ENCODE measurements at places on chromosomes 6 and 20. TPM values are rescaled to one million over a fixed set of nuclear protein-coding genes. Genes with fewer than 3 reads are reported as not detected.

DNA sequence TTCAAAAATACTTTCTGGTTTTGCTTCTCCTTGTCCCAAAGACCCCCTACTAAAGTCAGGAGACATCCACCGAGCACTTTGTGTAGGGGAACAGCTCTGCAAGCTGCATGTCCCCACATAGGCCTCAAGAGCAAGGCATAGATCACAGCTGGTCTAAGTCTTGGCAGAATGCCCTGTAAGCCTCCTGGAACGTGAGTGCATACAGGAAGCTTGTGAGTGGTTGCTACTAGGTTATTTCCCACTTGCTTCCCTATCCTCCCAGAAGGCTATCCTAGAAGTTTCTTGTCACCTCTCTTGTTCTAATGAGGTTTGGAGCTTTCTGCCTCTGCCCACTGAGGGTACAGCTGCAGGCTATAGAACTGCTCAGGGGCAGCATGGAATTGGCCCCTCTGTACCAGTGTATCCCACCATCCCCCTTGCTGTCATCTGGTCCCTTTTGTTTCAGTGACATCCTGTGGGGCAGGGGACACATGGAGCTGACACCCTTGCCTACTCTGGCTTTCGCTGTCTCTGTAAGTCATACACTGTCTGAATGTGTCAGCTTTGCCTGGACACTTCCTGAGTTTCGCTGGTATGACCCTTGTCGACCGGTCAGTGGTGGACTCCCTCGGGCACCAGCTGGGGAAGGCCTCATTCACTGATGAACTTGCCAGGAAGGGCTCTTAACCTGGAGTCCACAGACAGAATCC, 35.6 kb upstream of the KCNK16 start:
- DNase-seq = no peak
- H3K4me3 ChIP-seq = no peak overlapping the region
- H3K4me1 ChIP-seq = peaks cover 16% of the 10 kb centered on the region
- H3K36me3 ChIP-seq = no peaks in the 10 kb centered on the region
- H3K27me3 ChIP-seq = no peaks in the 10 kb centered on the region

DNA sequence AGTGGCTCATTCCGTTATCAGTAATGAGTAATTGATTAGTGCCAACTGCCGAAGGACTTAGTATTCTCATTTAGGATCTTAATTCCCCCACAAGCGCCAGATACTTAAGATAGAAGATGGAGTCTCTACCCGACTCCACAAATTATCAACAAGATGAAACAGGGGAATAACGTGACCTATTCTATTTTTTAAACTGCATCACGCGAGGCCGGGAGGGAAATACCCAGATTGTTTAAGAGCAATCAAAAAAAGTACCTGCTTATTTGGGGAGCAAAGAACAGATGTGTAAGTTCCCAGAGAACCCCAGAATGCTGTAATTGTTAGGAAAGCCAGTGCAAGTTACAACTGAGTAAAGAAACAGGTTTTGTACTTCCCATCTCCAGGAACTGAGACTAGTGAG, 1.1 kb upstream of the MAP3K5 start:
- H3K27ac ChIP-seq = peak overlapping the region; percentile 95
- peaks cover 27% of the 10 kb centered on the region for H3K4me1 ChIP-seq
- no peak for DNase-seq
- peak overlapping the region; percentile 82 for H3K4me3 ChIP-seq

DNA sequence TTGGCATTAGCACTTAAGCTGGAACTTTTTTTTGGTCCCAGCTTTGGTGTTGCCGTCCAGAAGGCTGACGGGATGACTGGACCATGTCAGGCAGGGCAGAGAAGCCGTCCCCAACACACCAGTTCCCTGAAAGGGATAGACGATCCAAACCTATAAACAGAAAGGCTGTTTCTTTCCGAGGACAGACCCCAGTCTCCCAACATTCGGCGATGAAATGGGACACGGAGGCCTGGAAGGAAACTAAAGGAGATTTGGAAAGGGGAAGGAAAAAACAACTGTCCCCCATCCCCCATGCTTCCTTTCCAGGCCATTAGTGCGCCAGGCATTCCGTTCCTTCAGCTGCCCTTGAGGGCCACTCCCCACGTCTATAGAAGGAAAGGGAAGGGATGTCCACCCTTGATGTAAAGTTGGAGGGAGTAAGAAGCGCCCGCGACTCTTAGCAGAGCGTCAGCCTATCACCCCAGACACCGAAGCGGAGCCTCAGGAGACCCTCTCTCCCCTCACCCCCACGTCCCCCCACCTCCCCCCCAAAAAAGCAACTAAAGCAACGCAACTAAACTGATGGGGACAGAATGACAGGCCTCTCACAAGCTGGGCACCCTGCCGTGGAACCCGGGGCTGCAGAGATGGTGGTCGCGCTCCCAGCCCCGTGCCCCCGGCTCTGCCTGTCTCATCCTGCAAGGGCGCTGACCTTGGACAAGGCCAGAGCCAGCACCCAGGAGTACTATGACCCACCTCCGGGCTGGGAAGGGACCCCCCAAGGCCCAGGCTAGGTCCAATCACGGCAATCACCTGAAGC, 638 bp downstream of the BLCAP start:
- peak overlapping the region; percentile 96 for H3K27ac ChIP-seq
- DNase-seq = no peak
- peaks cover 62% of the 10 kb centered on the region for H3K4me1 ChIP-seq
- H3K4me3 ChIP-seq = peak overlapping the region; percentile 90

EDN1 gene
- total RNA-seq = 18.2 TPM

GRCh38 chr6:89660981-89661380, 22.4 kb upstream of the LYRM2 start:
- H3K36me3 ChIP-seq = peaks cover 98% of the 10 kb centered on the region
- no peak overlapping the region for H3K27ac ChIP-seq
- H3K27me3 ChIP-seq = no peaks in the 10 kb centered on the region
- no peak for DNase-seq
- no peaks in the 10 kb centered on the region for H3K4me1 ChIP-seq
- no peak overlapping the region for H3K4me3 ChIP-seq

DNA sequence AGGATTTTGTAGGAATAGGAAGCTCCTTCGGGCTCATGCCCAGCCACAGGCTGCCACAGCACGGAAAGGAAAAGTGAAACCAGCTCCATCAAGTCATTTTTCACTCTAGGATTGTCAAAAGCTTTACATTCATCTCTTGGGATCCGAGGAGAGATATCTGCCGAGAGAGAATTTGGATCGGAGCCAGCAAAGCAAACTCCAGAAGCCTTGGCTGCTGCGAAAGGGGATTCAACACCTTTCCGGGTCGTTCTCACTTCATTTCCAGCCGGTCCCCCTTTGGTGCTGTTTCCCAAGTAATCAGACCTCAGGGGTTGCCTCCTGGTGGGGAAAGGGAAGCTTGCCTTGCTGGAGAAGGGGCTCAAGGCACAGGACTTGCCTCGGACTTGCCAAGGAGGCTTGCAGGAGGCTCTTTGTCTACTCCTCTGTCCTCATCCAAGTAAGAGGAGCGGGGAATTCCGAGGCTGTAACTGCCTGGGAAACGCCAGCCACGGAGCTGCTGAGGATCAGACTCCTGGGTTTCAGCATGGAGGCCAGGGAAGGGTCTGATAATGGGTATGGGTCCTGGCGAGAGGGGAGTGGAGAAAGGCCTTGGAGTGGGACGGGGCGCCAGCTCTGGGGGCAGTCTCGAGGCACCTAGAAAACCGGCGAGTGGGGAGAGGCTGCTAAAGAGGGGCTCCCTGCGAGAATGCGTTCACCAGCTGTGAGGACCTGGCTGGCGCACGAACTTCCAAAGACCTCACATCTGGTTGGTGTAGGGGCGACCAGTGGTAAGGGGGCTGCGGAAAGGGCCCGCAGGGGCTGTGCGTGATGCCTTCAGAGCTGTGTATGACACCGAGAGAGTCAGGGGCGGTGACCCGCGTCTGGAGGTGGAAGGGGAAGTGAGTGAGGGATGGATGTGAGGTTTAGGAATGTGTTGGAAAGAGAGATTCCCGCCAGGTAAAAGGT, 702 bp downstream of the ETV7 start:
- H3K36me3 ChIP-seq = no peaks in the 10 kb centered on the region
- H3K4me3 ChIP-seq = peak overlapping the region; percentile 60
- DNase-seq = no peak
- H3K27me3 ChIP-seq = no peaks in the 10 kb centered on the region

GRCh38 chr6:134240665-134241431, 77.1 kb downstream of the SGK1 start:
- H3K27me3 ChIP-seq = no peaks in the 10 kb centered on the region
- no peak for DNase-seq
- no peak overlapping the region for H3K4me3 ChIP-seq
- no peaks in the 10 kb centered on the region for H3K36me3 ChIP-seq
- no peak overlapping the region for H3K27ac ChIP-seq

ZBTB24 gene
- total RNA-seq = 5.3 TPM

DNA sequence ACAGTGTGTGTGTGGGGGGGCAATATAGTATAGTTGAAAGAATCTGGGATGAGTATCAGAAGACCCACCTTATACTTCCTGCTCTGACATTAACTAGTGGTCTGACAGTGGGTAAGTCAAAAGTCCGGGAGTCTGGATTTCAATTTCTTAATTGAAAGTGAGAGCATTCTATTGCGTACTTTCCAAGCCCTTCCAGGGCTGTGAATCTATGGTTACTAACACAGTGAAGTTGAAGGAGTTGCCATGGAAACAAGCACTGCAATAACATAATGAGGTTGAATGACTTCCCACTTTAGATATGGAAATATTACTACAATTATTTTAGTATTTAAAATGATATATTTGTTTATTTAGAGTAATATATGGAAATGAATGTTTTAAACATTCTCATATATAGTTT, 80.2 kb downstream of the MLIP start:
- H3K4me1 ChIP-seq = no peaks in the 10 kb centered on the region
- no peaks in the 10 kb centered on the region for H3K27me3 ChIP-seq
- DNase-seq = no peak
- H3K27ac ChIP-seq = no peak overlapping the region

IP6K3 gene
- 1.8 TPM for total RNA-seq

Measured in esophagus muscularis mucosa (tissue), 4 donors.